ENCODE measurements at places on chromosomes 12 and 14.

GRCh38 chr12:14621826-14622225, 54.1 kb upstream of the PLBD1 start:
- no peak for DNase-seq

- no peak for DNase-seq
Measured at GRCh38 chr12:25401547-25402345, 151.0 kb upstream of the KRAS start.

DNA sequence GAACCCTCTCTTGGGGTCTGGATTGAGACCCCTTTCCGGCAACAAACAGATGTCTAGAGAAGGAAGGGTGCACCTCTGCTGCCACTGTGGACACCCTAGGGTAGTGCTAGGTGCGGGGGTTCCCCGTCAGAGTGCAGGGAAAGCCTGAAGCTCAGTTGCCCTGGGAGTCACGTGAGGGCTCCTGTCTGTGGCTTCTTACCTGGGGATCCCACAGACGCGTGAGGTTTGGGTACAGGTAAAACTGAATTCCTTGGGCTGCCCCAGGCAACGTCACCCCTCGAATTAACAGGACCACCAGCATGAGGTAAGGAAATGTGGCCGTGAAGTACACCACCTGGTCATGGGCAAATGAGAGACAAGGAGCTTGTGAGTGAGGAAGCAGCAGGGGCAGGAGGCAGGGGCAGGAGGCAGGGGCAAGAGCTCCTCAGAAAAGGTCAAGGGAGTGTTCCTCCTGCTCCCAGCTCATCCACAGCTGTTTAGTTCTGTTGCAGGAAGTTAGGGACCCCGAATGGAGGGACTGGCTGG, 21.0 kb upstream of the SLC6A12 start:
- DNase-seq, result no peak

GRCh38 chr12:33226671-33227070, 212.9 kb downstream of the SYT10 start:
- no peak for DNase-seq

- DNase-seq, result no peak
Measured at GRCh38 chr12:102824218-102824835, 92.7 kb downstream of the PAH start.

Measured in activated CD8-positive, alpha-beta memory T cell treated with anti-CD3 and anti-CD28 coated beads for 4 hours (primary cell).